ENCODE measurements at places on chromosomes 13 and 19. TPM values are rescaled to one million over a fixed set of nuclear protein-coding genes. Genes with fewer than 3 reads are reported as not detected.

VSTM1 gene
- not detected for total RNA-seq

DNA sequence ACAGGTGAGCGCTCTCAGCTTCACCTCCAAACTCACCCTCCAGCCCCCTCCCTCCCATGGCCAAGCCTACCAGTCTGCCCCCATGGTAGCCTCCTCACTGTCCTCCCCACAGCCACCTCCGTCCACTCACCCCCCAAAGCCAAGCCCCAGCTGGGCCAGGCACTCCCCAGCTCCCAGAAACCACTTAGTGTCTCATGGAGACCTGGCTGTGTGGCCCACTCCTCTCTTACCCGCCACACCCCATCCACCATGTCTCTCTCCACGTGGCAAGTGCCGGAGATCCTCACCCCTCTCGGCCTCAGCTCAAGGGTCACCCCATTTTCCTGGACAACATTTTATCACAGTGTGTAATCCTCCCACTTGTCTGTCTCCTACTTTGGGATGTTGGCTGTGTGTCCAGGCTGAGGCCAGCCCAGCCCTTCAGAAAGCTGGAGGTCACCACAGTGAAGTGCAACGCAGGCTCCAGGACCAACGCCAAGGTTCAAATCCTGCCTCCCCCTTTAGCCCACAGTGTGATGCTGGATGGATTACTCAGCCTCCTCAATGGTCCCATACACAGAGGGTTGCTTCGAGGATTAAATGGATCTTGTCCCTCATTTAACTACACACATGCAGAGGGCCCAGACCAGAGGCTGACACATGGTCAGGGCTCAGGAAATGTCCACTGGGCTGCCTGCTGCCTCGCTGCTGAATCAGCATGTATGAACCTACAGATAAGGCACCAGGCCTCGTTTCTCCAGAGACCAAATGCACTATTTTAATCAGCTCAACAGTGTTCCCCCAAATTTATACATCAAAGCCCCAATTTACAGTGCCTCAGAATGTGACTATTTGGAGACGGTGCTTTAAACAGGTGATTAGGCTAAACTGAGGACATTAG lies 71.3 kb downstream of the CEBPG start:
- no peak overlapping the region for H3K27ac ChIP-seq
- no peaks in the 10 kb centered on the region for H3K4me1 ChIP-seq
- no peaks in the 10 kb centered on the region for H3K36me3 ChIP-seq
- no peak for DNase-seq
- H3K27me3 ChIP-seq: no peaks in the 10 kb centered on the region
- no peak overlapping the region for H3K4me3 ChIP-seq

MYH14 gene
- total RNA-seq: 22.1 TPM

DNA sequence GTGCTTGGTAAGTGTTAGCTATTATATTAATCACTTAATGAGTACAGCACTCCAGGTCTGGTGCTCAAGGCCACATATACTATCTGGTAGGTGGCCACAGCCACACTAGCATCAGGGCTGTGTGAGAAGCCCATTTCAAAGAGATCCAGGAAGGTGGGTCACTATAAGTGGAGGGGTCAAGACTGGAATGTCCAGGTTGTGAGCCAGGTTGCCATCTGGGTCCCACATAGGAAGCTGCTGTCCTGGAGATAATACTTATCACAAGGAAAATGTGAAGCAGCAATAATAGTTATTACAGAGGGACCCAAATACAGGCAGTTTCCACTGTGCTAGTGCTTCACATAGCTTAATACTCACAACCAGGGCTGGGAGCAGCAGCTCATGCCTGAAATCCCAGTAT lies 13.1 kb downstream of the C19orf47 start:
- no peaks in the 10 kb centered on the region for H3K4me1 ChIP-seq
- H3K36me3 ChIP-seq: no peaks in the 10 kb centered on the region
- no peak for DNase-seq
- no peak overlapping the region for H3K4me3 ChIP-seq

DNA sequence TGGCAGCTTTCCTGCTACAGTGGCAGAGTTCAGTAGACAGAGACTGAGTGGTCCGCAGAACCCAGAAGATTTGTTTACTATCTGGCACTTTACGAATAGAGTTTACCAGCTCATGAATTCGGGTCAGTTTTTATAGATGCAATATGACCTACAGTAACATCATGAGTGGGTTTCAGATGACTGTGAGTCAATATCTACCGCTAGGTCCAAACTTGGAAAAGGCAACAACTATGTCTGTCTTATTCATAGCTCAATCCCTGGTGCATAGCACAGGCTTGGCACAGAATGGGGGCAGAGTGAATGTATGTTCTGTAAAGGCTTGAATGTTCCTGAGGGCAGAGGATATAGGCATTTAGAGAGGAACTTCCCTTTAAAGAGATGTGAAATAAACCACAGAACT lies 65.2 kb downstream of the RAP2A start:
- H3K4me1 ChIP-seq: no peaks in the 10 kb centered on the region
- no peak overlapping the region for H3K4me3 ChIP-seq
- DNase-seq: no peak
- H3K27me3 ChIP-seq: no peaks in the 10 kb centered on the region
- H3K27ac ChIP-seq: no peak overlapping the region

Data from uterus (tissue), 4 donors.